Skeletal muscle cell (primary cell): ENCODE measurements at places on chromosomes 4 and X.

DNA sequence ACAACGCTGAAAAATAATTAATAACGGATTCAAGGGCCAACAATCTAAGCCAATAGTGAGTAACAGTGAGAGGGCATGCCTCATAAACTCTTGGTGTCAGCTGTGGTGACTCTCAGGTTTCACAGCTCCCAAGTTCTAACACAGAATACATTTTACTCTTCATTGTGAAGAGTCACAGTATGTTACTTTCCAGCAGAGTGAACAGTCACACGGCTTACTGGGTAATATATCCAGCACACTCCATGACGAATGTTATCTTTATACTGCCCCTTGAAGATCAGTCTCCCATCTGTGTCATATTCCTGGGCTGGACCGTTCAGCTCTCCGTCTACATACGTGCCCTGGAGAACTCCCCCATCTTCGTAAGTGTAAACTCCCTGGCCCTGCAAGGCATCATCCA, 23.1 kb downstream of the SETD7 start:
- no peak for DNase-seq

GRCh38 chr4:158079661-158080060, 93.2 kb downstream of the GASK1B start:
- DNase-seq: peak; percentile 66

DNA sequence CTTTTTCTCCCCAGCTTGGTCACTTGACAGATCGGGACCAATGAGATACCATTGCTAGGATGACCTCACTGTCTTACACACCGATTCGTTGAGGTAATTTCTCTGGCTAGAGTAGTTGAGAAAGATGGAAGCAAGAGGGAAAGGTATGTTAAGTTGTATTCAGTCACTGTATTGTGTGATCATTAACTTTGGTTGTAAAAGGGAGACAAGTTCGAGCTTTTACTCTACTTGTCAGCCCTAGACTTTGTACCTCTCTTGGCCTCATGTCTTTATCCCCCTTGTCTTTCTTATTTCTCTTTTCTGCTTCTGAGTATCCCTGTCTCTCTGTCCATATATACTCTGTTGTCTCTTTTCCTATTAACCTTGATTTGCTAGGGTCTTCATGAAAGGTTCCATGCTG, 15.5 kb downstream of the FMR1 start:
- DNase-seq: no peak

- no peak for DNase-seq
Observed at GRCh38 chr4:40335525-40335894, 377 bp downstream of the CHRNA9 start.

GRCh38 chr4:7962609-7963508, 23.2 kb upstream of the AFAP1 start:
- DNase-seq: no peak

DNA sequence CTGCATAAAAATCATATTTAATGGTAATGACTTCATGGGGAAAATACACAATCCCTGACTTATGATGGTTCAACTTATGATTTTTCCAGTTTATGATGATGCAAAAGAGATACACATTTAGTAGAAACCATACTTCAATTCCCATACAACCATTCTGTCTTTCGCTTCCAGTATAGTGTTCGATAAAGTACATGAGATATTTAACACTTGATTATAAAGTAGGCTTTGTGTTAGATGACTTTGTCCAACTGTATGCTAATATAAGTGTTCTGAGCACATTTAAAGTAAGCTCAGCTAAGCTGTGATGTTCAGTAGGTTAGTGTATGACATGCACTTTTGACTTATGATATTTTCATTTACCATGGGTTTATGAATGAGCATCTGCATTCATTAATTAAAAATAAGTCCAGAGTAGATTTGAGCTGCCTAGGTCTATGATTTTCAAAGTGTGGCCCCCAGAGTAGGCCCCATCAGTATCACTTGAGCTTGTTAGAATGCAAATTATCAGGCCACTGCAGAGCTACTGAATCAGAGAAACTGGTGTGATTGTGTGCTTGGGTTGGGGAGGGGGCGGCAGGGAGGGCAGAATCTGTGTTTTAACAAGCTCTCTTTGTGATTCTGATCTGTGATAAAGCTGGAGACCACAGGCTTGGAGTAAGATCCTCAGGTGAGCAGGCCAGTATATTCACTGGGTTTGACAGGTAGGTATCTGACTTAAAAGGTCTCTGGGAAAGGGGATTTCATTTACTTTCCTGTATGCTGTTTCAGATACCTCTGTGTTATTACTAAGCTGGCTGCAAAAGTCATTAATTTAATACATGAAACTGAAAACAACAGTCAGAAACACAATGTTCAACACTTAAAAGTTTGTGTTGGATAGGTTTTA, 8.4 kb downstream of the ATP10D start:
- DNase-seq: no peak

DNA sequence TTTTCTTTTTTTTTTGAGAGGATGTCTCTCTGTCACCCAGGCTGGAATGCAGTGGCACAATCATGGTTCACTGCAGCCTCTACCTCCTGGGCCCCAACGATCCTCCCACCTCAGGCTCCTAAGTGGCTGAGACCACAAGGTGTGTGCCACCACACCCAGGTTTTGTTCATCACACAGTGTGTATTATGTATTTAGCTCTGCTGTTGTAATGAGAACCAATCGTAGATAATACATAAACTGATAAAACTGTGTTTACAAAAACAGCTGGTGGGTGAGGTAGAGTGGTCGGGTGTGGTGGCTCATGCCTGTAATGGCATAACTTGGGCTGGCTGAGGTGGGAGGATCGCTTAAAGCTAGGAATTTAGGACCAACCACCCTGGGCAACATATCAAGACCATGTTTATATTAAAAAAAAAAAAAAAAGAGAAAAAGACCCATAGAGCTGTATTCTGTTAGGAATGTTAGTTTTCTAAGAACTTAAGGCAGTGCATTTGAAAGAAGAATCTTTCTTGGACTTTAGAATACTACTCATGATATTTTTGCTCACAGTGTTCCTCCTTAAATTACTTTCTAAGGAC, 34.9 kb downstream of the POLR2B start:
- DNase-seq: no peak

- no peak for DNase-seq
Observed at GRCh38 chr4:66655505-66655904, 889.8 kb downstream of the CENPC start.
